ENCODE measurements at places on chromosomes 1 and 21. TPM values are rescaled to one million over a fixed set of nuclear protein-coding genes. Genes with fewer than 3 reads are reported as not detected.

BARHL2 gene
- total RNA-seq, result not detected

ITLN2 gene
- total RNA-seq, result not detected

PLEKHN1 gene
- total RNA-seq, result 0.33 TPM

ACTL8 gene
- not detected for total RNA-seq

EEIG2 gene
- total RNA-seq, result 33.9 TPM

FGR gene
- total RNA-seq, result 0.17 TPM

CD1C gene
- not detected for total RNA-seq

CSF3R gene
- total RNA-seq, result not detected

TAF1A gene
- 13.9 TPM for total RNA-seq

CCDC18 gene
- 9.1 TPM for total RNA-seq

C1orf105 gene
- total RNA-seq, result not detected

SHISAL2A gene
- not detected for total RNA-seq

CASZ1 gene
- total RNA-seq, result under 0.01 TPM

TCHHL1 gene
- total RNA-seq, result not detected

CLEC20A gene
- not detected for total RNA-seq

LCE1F gene
- total RNA-seq, result not detected

ATP1B1 gene
- total RNA-seq, result 11.5 TPM

MXRA8 gene
- 534 TPM for total RNA-seq

PTCH2 gene
- total RNA-seq, result 0.33 TPM

HLX gene
- total RNA-seq, result 2.6 TPM

DMBX1 gene
- total RNA-seq, result not detected

DCDC2B gene
- total RNA-seq, result not detected

PM20D1 gene
- under 0.01 TPM for total RNA-seq

CHI3L2 gene
- 2.5 TPM for total RNA-seq

OR2T35 gene
- not detected for total RNA-seq

MFN2 gene
- total RNA-seq, result 76.3 TPM

TMPRSS15 gene
- not detected for total RNA-seq

P3R3URF gene
- not detected for total RNA-seq

APCS gene
- total RNA-seq, result not detected

DLGAP3 gene
- total RNA-seq, result 0.17 TPM
